ENCODE measurements at places on chromosomes 1 and 21.
A peak's percentile ranks its signal among the peaks of the same experiment; 100 is the strongest.

- no peak for DNase-seq
Measured at GRCh38 chr1:31605908-31606427, 11.5 kb upstream of the HCRTR1 start.

- no peak for DNase-seq
Measured at GRCh38 chr1:115596080-115596780, 45.5 kb upstream of the VANGL1 start.

GRCh38 chr21:28633839-28634555 lies 358.7 kb downstream of the LTN1 start:
- no peak for DNase-seq

DNA sequence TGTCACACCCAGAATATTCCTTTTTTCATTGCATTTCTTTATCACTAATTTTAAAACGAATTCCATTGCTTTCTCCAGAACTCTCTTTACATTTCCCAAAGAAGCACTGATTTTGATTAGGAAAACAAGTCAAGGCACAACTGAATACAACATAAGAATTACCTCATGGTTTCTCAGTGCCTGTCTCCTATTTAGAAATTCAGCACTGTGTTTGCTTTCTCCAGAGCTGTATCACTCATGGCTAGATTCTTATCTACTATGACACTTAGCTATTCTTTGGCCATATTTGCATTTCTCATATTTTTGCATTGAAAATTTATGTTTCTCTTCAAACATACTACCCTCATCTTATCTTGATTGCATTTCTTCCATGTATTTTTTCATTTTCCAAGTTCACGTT lies 1402.0 kb downstream of the MRPL39 start:
- DNase-seq, result no peak

GRCh38 chr1:204207136-204207616 lies 6.6 kb downstream of the GOLT1A start:
- peak; percentile 56 for DNase-seq

GRCh38 chr1:208917723-208918122 lies 665.8 kb upstream of the CAMK1G start:
- no peak for DNase-seq

- no peak for DNase-seq
Measured at GRCh38 chr1:53481456-53481855, 22.3 kb downstream of the DMRTB1 start.

GRCh38 chr21:25360593-25360992 lies 246.7 kb downstream of the MRPL39 start:
- DNase-seq, result no peak

GRCh38 chr1:20089328-20090077 lies 19.5 kb downstream of the PLA2G5 start:
- no peak for DNase-seq

GRCh38 chr1:161390559-161390858 lies 22.8 kb upstream of the CFAP126 start:
- DNase-seq, result peak; percentile 64

GRCh38 chr1:186178426-186179043 lies 196.5 kb downstream of the TPR start:
- peak; percentile 73 for DNase-seq

DNA sequence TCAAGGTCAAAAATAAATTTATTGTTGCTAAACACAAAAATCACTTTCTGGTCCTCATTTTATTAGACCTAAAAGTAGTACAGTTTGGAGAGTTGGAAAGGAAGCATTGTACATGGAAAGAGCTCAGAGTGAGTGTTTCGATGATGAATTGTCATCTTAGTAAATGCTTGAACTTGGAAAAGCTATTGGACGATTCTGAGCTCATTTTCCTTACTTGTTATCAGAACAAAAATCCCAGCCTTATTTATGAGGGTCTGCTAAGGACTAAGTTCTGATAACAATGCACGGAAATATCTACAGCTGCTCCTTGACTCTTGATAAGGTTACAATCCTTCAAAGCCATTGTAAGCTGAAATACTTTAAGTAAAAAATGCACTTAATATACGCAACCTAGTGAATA lies 710.0 kb upstream of the PTBP2 start:
- no peak for DNase-seq

GRCh38 chr21:35051287-35051818 lies 2.3 kb upstream of the RUNX1 start:
- DNase-seq, result no peak

DNA sequence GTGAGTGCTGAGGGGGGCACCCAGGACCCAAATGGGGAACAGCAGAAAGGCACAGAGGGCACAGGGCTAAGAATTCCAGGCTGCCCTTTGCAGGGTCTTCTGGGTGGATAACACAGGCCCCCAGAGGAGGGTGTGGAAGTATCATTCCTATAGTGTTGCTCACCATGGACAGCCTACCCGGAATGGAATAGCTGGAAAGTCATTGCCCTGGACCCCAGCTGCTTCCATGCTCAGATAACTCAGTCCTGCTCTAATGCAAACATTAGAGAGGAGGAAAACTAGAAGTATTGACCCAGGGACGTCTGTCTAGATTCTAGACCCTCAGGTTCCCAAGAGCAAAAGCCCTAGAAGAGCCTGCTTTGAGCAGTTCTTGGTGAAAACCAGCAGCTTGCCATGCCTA lies 24.7 kb downstream of the SLC6A17 start:
- no peak for DNase-seq

DNA sequence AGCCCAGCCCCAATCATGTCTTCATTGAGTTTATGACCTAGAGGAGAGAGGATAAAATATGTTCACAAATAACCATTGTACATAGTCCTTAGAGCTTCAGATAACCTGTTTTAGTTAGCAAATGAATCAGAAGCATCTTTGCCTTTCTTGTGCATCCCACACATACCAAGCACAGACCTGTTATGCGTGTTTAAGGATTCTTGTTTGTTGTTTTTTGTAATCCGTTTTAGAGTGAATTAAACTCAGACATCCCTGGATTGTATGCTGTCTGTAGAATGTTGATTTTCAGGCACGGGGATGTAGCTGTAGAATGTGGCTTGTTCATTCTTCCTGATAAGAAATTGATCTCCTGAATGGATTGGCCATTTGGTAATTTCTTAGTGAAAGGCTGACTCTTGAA lies 135.8 kb downstream of the EDEM3 start:
- no peak for DNase-seq

GRCh38 chr21:44919913-44920693 lies 596 bp downstream of the ITGB2 start:
- no peak for DNase-seq

Data from NCI-H2171 treated with DMSO at 0.1 percent for 48 hours (cell line).